Foreskin keratinocyte (primary cell): ENCODE measurements at places on chromosomes 2 and 18. TPM values are rescaled to one million over a fixed set of nuclear protein-coding genes. Genes with fewer than 3 reads are reported as not detected.

FRZB gene
- polyA plus RNA-seq = not detected in 2 replicates

LYPD6B gene
- polyA plus RNA-seq = 5.8 and 8.8 TPM in 2 replicates

- DNase-seq = no peak
These were observed 90.8 kb upstream of the CDKL4 start for GRCh38 chr2:39334529-39334928.

GRCh38 chr18:80006724-80007123 is 18.4 kb upstream of the TXNL4A start:
- DNase-seq = no peak

PMAIP1 gene
- polyA plus RNA-seq = 19.6 and 30.1 TPM in 2 replicates

- no peak for DNase-seq
These were observed at the start of gene CXCR2 for GRCh38 chr2:218125626-218126080. Gene CXCR2, plus strand, starts transcription at chr2:218126028. Its CDS starts 8,774 bp downstream, at chr2:218134802.

CRYBA2 gene
- polyA plus RNA-seq = not detected in 2 replicates

DNA sequence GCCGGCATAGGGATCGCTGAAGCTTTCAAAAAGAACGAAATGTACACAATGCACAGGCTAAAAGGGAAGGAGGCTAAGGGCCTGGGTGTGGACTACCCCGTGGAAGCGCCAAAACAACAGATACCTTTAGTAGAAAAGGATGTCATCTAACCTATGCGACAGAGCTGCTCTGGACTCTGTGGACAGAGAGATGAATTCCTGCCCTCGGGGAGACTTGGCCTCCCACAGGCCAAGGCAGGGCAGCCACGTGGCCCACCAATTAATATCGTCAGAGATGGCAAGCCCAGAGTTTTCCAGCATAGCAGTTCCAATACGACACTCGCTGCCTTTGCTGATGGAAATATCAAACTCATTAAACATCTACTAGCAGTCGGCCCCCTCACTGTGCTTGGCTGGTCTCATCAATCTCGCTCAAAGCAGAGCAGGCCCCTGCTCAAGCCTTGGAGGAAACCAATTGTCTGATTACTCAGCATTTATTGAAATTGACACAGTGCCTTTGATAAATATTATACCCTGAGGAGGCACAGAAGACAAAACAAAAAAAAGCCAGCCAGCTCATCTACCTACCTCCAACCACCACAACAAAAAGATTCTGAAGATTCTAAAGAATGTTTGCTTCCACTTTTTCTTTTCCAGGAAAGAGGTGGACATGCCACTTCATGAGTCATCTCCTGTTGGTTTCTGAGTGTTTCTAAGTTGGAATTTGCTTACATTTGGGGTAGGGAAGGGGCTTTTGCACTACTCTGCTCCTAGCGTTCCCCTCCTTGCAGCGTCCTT is 79.0 kb upstream of the ACAA2 start:
- DNase-seq = peak; percentile 44

DNA sequence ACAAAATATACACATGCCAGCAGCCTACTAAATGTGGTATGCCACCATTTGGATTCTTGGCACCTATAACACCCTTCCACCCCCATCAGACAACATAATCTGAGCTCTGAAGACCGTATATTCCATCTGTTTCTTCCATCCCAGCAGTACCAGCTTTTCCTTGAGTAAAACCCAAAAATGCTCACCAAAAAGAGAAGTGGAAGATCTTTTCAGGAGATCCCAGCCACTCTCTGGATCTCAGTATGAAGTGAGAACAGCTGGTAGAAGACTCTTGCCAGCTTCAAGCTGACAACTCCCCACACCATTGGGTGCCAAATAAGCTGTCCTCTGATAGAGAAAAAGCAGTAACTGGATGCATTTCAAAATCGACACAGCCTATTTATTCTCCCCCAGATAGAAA is 22.6 kb downstream of the REG1B start:
- DNase-seq = no peak

DNA sequence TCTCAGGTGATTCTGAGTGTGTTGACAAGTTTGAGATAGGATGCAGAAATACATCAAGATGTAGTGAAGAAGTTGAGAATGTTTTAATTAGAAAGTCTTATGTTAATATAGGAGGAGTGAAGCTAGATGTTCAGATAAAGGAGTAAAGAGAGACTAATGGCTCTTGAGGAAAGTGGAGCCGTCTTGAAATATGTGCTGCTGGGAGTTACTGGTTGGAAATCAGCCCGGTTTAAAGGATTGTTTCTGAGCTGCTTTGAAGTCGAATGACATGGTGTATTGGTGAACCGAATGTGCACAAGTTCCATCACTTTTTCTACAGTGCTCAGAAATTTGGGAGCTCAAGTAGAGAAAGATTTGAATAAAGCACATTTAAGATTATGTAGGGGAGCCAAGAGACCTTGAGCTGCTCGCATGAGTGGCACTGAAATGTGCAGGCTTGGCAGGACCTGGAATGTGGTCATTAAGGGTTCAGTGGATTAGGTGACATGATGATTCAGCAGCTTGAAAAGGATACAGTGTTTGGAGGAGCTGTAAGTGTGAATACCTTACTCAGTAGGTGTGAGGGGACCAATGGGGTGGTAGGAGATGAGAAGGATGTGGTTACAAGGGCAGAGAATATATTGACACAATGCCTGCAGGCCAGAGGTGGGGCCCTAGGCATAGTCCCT is 68.6 kb downstream of the CAB39 start:
- no peak for DNase-seq

DNA sequence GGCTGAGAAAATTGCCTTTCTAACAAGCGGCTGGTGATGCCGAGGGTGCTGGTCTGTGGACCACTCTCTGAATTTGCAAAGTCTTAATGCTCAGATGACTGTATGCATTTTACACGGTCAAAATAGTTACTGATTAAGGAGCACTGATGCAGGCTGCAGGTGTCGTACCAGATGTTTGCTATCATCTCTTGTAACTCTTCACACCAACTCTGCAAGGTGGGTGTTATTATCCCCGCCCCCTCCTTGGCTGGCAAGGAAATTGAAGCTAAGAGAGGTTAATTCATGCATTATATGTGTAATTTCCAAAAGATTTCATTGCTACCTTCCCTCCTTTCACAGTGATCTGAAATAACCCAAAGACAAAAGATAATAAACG is 13.0 kb upstream of the LBH start:
- no peak for DNase-seq

TNS1 gene
- polyA plus RNA-seq = 0.69 and 0.78 TPM in 2 replicates

DNA sequence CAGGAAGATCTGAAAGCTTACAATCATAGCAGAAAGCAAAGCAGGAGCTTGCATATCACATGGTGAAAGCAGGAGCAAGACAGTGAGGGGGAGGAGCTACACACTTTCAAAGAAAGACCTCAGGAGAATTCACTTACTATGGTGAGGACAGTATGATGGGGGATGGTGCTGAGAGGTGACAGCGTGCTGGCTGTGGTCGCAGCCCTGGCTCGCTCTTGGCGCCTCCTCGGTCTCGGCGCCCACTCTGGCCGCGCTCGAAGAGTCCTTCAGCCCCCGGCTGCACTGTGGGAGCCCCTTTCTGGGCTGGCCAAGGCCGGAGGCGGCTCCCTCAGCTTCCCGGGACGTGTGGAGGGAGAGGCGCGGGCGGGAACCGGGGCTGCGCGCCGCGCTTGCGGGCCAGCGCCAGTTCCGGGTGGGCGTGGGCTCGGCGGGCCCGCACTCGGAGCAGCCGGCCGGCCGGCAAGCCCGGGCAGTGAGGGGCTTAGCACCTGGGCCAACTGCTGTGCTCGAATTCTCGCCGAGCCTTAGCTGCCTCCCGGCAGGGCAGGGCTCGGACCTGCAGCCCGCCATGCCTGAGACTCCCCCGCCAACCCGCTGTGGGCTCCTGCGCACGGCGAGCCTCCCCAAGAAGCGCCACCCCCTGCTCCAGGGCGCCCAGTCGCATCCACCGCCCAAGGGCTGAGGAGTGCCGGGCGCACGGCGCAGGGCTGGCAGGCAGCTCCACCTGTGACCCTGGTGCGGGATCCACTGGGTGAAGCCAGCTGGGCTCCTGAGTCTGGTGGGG is 131.9 kb upstream of the SPATS2L start:
- DNase-seq = no peak

DNA sequence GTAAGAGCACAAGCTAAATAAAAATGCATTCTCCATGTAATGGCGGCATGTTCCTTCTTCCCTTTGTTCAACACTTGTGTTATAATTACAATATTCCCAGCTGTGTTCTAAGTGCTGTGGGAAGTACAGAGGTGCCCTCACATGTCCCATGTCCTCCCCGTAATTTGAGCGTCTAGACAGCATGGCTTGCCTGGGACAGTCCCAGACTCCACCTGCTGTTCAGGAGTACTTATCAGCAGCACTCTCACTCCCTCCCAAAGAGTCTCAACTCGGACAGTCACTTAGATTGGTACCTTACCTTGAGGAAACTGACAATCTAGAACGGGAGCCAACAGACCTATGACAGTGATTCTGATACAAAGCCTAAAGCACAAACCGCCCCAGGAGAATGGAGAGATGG is 370.5 kb downstream of the EIPR1 start:
- no peak for DNase-seq
